ENCODE measurements at places on chromosomes 6 and 20. TPM values are rescaled to one million over a fixed set of nuclear protein-coding genes. Genes with fewer than 3 reads are reported as not detected.
A peak's percentile ranks its signal among the peaks of the same experiment; 100 is the strongest.

- DNase-seq = no peak
These were observed 260.9 kb downstream of the BTBD9 start for GRCh38 chr6:38378801-38379200.

DNA sequence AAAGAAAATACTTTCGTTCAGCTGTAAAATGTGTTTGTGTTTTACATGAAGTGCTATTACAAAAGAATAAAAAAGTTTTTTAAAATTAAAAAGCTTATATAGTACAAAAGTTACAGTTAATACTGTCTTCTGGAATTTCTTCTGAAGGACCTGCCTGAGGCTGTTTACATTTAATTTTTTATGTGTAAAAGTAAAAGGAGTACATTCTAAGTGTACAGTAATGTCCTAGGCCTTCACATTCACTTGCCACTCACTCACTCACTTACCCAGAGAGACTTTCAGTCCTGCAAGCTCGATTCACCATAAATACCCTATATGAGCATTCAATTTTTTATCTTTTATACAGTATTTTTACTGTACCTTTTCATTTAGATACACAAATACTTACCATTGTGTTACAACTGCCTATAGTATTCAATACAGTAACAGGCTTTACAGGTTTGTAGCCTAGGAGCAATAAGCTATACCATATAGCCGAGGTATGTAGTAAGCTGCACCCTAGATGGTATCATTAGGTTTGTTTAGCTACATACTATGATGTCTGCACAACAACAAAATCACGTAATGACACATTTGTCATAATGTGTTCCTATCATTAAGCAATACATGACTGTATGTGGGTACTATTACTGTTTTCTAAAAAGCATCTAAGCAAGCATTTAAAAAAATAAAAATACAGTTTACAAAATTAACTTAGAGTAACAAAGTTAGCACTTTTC is 33.0 kb downstream of the RNF146 start:
- DNase-seq = no peak

The ZBTB12 gene
- total RNA-seq = 0.86 TPM

- no peak for DNase-seq
These were observed 42.0 kb downstream of the CDS2 start for GRCh38 chr20:5168651-5169396.

The ELMO2 gene
- 16.4 TPM for total RNA-seq

DNA sequence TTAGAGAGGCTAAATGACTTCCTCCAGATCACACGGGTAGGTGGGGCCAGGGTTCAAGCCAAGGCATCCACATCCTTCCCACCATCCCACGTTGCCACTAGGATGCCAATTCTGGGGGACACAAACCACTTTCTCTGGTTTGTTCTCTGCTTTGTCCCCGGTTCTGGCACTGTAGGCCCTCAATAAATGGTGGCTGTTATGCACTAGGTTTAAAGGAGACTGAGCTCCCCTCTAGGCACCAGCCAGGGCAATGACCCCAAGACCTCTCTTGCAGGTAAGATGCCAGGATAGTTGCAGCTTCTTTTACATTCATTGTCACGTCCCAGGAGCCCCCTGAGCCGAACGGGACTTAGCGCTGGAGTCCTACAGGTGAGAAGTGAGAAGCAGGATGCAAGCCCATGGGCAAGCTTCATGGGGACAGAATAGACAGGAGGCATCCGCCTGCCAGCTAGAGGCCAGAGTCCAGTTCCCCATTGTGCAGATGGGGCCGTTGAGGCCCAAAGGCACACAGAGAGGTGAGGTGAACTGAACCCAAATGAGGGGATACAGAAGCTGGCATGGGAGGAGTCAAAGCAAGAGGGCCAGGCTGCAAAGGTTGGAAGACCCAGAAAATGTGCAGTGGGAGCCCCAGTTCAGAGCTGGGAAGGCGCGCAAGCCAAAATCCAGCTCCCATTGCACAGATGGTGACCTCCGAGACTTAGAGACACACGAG is 677 bp downstream of the PXMP4 start:
- DNase-seq = no peak

DNA sequence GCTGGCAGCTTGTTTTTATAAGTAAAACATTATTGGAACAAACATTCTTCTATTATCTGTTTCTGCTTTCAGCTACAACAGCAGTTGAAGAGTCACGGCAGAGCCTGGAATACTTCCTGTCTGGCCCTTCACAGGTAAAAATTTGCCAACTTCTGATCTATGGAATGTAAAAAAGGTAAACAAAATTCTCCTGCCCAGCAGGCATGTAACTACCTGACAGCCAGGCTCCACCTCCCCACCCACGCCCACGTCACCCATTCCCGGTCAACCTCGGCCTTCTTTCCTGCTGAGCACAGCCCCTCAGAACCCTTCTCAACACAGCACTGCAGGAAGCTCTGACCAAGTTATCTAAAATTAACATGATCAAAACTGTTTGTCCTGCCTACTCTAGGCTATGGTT is 166.0 kb downstream of the DLL1 start:
- DNase-seq = peak; percentile 29

DNA sequence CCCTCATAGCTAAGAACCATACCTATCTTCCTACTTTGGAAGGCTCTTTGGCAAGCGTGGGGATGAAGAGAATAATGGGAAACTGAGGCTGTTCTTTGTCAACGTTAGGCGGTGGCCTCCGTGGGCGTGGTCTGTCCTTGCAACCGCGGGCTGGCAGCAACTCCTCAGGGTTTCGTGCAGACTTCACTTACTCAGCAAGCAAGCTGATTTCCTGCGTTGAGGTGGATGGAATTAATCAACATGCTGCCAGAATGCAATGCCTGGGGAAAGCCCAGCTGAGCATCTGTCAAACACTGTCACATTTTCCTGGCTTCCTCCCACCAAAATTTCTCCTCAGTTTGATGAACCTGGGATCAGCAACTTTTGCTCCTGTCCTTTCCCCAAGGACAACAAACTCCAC is 9.2 kb upstream of the IL17F start:
- DNase-seq = no peak

The STX16 gene
- total RNA-seq = 25.7 TPM

The PLCB4 gene
- 0.23 TPM for total RNA-seq

The MYO6 gene
- total RNA-seq = 15.3 TPM

The RBM39 gene
- total RNA-seq = 102 TPM

The FAM209B gene
- not detected for total RNA-seq
